Stimulated activated CD8-positive, alpha-beta memory T cell treated with anti-CD3 and anti-CD28 coated beads, Interleukin-2, amount 100 ng/mL, for 48 hours (primary cell): ENCODE measurements at places on chromosomes 7 and 10.

GRCh38 chr10:11742009-11742778 lies at the start of gene ECHDC3:
Gene ECHDC3, plus strand, starts transcription at chr10:11742382. Its CDS starts 195 bp downstream, at chr10:11742577.
- DNase-seq, result peak; percentile 21

GRCh38 chr10:52261362-52261761 lies 52.7 kb upstream of the DKK1 start:
- no peak for DNase-seq

GRCh38 chr10:31374146-31374696 lies 55.2 kb downstream of the ZEB1 start:
- no peak for DNase-seq

DNA sequence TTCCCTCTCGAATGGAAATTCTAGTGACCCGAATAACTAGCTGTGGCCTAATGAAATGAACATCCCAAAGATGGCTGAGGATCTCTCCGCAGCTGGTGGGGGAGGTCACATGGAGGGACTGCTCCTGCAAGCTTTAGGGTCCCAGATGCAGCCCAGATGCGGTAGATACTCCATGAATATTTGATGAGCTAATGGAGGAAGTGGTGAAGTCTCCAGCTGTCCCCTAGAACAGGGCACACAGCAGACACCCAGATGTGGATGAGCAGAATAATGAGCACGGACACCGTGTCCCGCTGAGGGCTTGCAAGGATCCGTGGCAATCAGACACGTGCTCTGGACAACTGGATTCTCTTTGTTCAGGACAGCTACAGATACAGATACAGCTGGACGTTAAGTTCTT lies 59.2 kb downstream of the DENND2A start:
- DNase-seq, result no peak

DNA sequence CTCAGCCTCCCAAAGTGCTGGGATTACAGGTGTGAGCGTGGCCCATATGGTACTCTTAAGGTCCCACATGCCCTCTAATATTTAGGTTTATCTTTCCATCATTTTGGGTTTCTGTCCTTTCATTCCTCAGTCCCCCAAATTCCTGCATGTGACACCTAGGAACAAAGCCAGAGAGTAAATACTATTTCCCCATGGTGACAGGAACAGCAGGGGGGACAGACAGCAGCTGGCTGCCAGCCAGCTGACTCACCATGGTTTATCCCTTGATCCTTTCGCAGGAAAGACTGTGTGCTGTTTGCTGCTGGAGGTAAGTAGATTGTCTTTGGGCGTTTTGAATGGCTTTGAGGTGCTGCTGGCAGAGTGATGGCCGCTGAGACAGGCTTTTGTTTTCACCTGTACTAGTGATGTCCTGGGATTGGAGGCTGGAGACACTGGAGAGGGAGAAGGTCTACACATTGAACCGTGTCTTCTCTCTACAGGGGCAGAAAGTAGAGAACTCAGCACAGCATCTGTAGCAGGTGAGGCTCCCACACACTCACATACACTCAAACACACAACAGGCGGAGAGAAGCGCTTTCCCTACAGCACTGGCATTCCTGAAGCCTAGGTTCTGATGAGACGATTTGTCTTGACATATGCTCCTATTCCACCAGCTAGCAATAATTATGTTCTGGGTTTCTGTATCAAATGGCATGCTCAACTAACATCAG lies 83.7 kb upstream of the EFCAB10 start:
- no peak for DNase-seq

DNA sequence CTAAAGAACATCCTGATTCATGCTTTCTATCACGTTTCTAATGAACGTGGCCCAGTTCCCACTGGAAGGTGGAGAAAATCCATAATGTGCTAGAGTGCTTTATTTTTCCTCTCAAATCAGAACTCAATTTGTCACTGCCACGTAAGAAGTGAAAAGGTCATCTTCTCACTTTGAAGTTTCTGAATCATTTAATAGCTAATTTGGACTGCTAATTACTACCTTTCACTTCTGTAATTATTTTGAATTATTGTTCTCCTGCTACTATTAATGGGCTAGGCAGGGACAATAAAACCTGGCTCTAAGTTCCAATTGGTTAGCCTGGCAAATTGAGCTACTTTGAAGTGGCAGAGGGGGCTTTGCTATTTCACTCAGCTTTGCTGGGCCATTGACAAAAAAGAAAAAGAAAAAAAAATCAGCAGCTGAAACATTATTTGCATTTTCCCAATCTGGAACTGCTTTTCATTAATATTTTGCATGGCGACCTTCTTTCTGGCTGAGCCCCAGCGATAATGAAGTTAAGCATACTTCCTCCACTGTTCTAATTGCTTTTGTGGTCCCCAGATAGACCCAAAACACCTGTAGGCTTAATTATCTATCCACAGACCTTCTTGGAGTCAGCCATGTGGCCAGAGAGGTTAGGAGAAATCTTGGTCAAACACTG lies 264.2 kb downstream of the SEC23IP start:
- no peak for DNase-seq

DNA sequence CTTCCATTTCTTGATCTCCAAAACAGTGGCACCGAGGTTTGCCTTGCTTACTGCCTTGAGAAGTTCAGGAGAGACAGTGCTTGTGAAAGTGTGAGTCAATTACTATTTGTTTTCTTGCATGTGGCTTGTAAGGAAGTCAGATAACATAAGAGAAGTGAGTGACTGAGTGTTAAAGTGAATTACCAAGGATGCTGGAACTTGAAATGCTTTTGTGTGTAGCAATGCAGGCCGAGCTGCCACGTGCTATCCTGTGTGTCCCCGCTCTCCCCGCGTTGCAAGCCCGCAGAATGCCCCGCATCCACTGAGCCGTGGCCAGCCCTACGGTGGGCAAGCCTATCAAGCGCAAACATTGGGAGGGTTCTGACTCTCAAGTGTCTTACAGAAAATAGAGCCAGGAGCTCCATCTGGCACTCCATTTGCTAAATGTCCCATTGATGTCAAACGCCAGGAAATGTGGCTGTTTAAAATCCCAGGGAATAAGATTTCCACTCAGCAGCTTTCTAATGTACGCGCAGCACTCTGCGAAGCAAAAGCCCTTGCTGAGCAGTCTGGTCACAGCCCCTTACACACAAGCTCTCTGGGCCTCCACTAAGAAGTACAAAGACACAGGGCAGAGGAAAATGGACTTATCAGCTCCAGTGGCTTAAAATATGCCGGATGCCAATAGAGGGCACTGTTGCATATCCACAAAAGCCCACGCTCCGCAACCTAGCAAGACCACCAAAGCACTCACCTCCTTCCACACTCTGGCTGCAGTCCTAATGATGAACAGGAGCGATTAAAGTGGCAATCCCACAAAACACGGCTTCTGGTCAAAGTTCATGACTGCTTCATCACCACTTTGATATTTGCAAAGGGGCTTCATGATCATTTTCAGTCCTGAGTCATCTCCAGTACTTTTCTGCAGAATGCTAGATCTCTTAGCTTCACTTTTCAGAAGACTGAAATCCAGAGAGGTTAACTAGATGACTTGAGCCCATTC lies 158.0 kb upstream of the ITGB1 start:
- DNase-seq, result no peak
